ENCODE measurements at places on chromosomes 1 and 21. TPM values are rescaled to one million over a fixed set of nuclear protein-coding genes. Genes with fewer than 3 reads are reported as not detected.
A peak's percentile ranks its signal among the peaks of the same experiment; 100 is the strongest.

GRCh38 chr1:154514066-154514553 lies 11.9 kb upstream of the SHE start:
- no peaks in the 10 kb centered on the region for H3K4me1 ChIP-seq
- no peak overlapping the region for H3K4me3 ChIP-seq
- H3K36me3 ChIP-seq: no peaks in the 10 kb centered on the region
- peaks cover 37% of the 10 kb centered on the region for H3K27me3 ChIP-seq
- DNase-seq: no peak

DNA sequence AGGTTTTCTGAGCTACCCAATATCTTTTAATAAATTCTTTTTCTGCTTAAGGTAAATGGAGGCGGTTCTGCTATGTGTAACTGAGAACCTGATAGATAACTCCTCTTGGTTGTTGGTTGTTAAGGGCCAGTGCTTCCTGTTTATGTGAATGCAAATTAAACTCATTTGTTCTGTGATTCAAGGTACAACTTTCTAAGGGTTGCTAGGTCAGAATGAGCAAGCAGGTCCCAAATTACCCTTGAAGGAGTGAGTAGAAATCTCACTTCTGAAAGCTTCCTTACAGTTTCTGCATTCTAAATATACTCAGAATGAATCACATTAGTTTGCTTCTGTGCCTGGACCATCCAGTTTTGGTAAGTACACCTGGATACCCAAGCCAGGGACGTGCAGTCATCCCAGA lies 15.5 kb upstream of the FAM78B start:
- no peaks in the 10 kb centered on the region for H3K36me3 ChIP-seq
- peaks cover 8% of the 10 kb centered on the region for H3K27me3 ChIP-seq
- H3K27ac ChIP-seq: no peak overlapping the region
- no peaks in the 10 kb centered on the region for H3K4me1 ChIP-seq
- DNase-seq: no peak

- H3K36me3 ChIP-seq: peaks cover 4% of the 10 kb centered on the region
- peaks cover 51% of the 10 kb centered on the region for H3K4me1 ChIP-seq
- H3K4me3 ChIP-seq: no peak overlapping the region
- no peaks in the 10 kb centered on the region for H3K27me3 ChIP-seq
- no peak for DNase-seq
- no peak overlapping the region for H3K27ac ChIP-seq
Measured at GRCh38 chr1:161198194-161198896, 509 bp downstream of the ADAMTS4 start.

DNA sequence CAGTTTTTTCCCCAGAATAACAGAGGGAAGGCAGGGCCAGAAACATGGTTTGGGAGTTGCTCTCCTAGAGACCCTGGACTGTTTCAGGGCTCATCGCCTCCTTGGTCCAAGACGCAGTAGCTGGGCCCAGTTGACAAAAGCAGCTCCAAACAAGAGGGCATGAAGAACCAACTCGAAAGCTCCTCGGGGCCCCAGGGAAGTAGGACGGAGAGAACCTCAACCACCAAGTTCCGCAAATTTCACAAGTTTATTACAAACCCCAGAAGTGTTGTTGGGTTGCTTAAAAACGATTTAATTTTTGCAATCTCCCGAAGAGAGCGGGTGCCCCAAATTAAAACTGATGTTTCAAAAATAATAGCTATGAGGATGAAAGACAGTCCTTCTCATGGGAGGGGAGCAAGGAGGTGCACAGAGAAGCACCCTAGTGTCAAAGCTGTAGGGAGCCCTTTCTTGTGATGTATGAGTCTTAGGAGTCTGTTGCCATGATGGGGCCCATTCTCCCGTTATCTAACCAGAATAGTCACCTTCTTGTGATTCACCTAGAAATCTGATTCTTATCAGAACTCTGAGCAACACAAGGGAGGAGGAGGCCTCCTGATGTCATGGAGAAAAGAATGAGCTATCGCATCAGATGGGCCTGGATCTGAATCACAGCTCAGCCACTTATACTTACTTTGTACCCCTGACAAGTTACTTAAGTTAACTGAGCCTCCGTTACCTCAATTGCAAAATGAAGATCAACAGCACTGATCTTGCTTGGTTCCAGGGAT lies 165.7 kb upstream of the IRF2BP2 start:
- no peak overlapping the region for H3K4me3 ChIP-seq
- H3K27ac ChIP-seq: no peak overlapping the region
- DNase-seq: peak; percentile 62
- H3K27me3 ChIP-seq: no peaks in the 10 kb centered on the region
- H3K4me1 ChIP-seq: peaks cover 24% of the 10 kb centered on the region
- H3K36me3 ChIP-seq: peaks cover 11% of the 10 kb centered on the region

GRCh38 chr1:94595658-94596057 lies 54.1 kb upstream of the F3 start:
- H3K36me3 ChIP-seq: no peaks in the 10 kb centered on the region
- H3K27ac ChIP-seq: no peak overlapping the region
- peaks cover 5% of the 10 kb centered on the region for H3K27me3 ChIP-seq
- no peak for DNase-seq
- H3K4me1 ChIP-seq: no peaks in the 10 kb centered on the region

- H3K27me3 ChIP-seq: no peaks in the 10 kb centered on the region
- no peak overlapping the region for H3K4me3 ChIP-seq
Measured at GRCh38 chr1:183699616-183700160, 46.6 kb upstream of the APOBEC4 start.

Gene PLK3
- total RNA-seq: 205 TPM

Gene DRAXIN
- not detected for total RNA-seq

Gene FAM229A
- total RNA-seq: 4.2 TPM

Gene AGBL4
- total RNA-seq: not detected

GRCh38 chr1:195306281-195306680 lies 1302.0 kb downstream of the KCNT2 start:
- no peak overlapping the region for H3K27ac ChIP-seq
- no peak for DNase-seq
- H3K4me1 ChIP-seq: no peaks in the 10 kb centered on the region

Gene S100A7
- total RNA-seq: not detected

Gene THEM5
- total RNA-seq: not detected

DNA sequence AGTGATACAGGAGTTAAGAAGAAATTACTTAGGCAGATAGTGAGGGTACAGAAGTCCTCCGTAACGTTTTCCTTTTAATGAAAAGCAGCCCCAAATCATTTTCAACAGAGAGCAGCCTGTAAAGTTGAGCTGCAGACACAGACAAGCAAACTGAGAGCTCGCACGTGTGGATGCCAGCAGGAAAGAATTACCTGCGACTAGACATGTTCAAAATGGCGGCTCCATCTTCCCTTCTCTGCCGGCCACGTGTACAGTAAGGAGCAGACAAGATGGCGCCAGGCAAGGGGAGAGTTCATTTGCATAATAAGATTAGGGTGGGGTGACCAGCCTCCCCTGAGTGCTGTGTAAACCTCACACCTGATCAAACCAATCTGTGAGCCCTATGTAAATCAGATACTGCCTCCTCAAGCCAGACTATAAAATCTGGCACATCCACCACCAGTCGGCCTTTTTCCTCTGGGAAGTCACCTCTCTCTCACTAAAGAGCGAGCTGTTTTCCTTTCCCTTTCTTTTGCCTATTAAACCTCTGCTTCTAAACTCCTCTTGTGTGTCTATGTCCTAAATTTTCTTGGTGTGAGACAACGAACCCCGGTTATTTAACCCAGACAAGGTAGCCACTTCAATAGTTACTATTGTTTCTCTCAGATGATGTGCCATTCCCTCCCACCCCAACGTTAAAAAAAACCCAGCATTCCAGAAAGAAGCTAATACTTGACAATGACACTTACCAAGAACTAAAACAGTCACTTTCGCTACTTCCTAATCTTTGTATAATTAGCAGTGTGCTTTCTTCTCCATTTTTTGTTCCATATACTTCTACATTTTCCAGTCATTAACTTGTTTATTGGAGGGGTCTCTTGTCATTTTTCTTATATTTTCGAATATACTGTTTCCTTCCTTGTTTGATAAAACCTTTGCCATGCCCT lies 27.4 kb downstream of the DUSP10 start:
- H3K4me1 ChIP-seq: peaks cover 70% of the 10 kb centered on the region
- no peaks in the 10 kb centered on the region for H3K27me3 ChIP-seq
- peaks cover 39% of the 10 kb centered on the region for H3K36me3 ChIP-seq
- no peak for DNase-seq
- peak overlapping the region; percentile 16 for H3K4me3 ChIP-seq

Gene S100A1
- not detected for total RNA-seq

DNA sequence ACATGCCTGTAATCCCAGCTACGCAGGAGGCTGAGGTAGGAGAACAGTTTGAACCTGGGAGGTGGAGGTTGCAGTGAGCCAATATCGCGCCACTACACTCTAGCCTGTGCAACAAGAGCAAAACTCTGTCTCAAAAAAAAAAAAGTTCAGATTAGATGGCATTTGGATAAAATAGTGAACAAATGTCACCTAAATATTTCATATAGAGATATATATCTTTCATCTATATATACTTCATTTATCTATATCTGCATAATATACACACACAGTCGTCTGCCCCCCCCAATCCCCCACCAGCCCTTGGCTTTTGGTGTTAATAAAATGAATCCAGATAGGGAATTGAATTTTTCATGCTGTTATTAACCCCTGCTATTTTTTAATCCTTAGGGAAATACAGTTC lies 5.0 kb downstream of the PPP1R15B start:
- no peaks in the 10 kb centered on the region for H3K27me3 ChIP-seq
- no peak overlapping the region for H3K27ac ChIP-seq
- peaks cover 13% of the 10 kb centered on the region for H3K4me1 ChIP-seq

- H3K4me3 ChIP-seq: no peak overlapping the region
- no peaks in the 10 kb centered on the region for H3K27me3 ChIP-seq
- H3K36me3 ChIP-seq: no peaks in the 10 kb centered on the region
- H3K27ac ChIP-seq: no peak overlapping the region
Measured at GRCh38 chr1:184643661-184644060, 111.0 kb downstream of the EDEM3 start.

- H3K27me3 ChIP-seq: peaks cover under 1% of the 10 kb centered on the region
- no peaks in the 10 kb centered on the region for H3K36me3 ChIP-seq
- no peak overlapping the region for H3K27ac ChIP-seq
- DNase-seq: no peak
- no peak overlapping the region for H3K4me3 ChIP-seq
Measured at GRCh38 chr1:68057564-68057963, 7.1 kb upstream of the DIRAS3 start.

DNA sequence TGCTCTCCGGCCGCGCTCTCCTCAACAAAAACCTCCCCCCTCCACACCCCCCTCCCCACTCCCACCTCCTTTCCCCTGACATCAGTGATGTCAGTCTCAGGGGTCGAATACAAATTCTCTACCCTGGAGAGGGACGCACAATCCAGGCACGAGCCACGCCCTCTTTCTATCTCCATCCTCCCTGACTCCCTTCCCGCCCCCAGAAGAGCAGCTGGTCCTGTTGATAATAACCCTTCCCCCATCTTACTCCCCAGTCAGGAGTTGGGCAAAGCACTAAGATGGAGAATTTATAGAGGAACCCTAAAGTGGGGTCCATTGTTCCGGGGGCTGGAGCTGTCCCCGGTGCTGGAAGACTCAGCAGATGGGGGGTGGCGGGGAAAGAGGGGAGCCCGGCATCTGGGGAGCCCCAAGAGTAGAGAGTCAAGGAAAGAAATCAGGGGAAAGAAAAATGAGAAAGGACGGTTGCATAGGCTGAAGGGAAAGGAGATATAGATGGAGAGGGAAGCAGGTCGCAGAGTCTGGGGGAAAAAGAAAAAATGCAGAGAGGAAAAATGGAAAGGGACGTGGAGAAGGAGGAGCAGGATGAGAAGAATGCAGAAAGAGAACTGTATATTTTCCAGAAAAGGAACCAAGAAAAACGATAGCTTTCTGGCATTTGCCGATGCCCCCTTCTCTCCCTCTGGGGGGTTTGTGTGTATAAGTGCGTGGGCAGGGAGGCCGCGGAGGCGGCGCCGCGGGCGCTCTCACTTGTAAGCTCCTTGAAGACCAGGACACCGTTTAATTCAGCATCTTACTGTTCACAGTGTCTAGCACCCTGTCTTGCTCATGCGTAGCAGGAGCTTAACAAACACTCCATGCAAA lies at the start of gene CELF3:
Gene CELF3 (minus strand): TSS at position 33 of the 861 bp plus-strand sequence. CDS start 783 bp downstream, outside the sequence.
- H3K36me3 ChIP-seq: no peaks in the 10 kb centered on the region
- H3K4me3 ChIP-seq: peak within 1 kb of the TSS; percentile 26
- H3K27me3 ChIP-seq: peaks cover 73% of the 10 kb centered on the region

DNA sequence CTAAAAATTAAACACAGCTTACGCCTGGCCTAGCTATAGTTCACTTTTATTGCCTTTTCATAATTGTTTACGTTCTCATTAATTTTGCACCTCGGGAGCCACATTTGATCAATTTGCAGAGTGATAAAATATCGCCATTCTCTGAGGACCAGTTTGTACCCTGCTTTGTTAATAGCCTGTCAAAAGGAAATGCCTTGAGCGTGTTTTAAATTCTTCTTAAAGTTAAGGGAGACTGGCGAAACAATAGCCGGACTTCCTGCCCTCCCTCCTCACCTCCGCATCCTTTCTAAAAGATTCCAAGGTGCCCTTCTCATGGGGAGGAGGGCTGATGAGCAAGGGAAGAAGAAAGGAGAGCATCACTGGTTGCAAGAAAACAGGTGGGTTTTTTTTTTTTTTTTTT lies 271.6 kb downstream of the KCNJ6 start:
- no peak for DNase-seq
- no peak overlapping the region for H3K27ac ChIP-seq
- H3K4me3 ChIP-seq: no peak overlapping the region
- peaks cover 19% of the 10 kb centered on the region for H3K27me3 ChIP-seq

GRCh38 chr21:28436286-28436932 lies 556.3 kb downstream of the LTN1 start:
- no peak overlapping the region for H3K4me3 ChIP-seq
- no peaks in the 10 kb centered on the region for H3K4me1 ChIP-seq
- DNase-seq: no peak
- no peaks in the 10 kb centered on the region for H3K27me3 ChIP-seq

Gene CASQ2
- total RNA-seq: not detected

GRCh38 chr1:55512466-55512865 lies 297.3 kb upstream of the USP24 start:
- DNase-seq: no peak
- H3K27ac ChIP-seq: no peak overlapping the region
- H3K4me3 ChIP-seq: no peak overlapping the region
- no peaks in the 10 kb centered on the region for H3K36me3 ChIP-seq
- peaks cover 2% of the 10 kb centered on the region for H3K27me3 ChIP-seq

Gene TDRD10
- total RNA-seq: not detected

GRCh38 chr1:209622841-209623829 lies 29.1 kb downstream of the LAMB3 start:
- peaks cover 3% of the 10 kb centered on the region for H3K4me1 ChIP-seq
- no peaks in the 10 kb centered on the region for H3K27me3 ChIP-seq
- H3K36me3 ChIP-seq: peaks cover 3% of the 10 kb centered on the region
- DNase-seq: no peak
- H3K27ac ChIP-seq: no peak overlapping the region

Gene SGIP1
- total RNA-seq: not detected

GRCh38 chr1:169466259-169467230 lies 19.2 kb downstream of the SLC19A2 start:
- peaks cover 15% of the 10 kb centered on the region for H3K36me3 ChIP-seq
- no peak overlapping the region for H3K4me3 ChIP-seq
- peaks cover 5% of the 10 kb centered on the region for H3K4me1 ChIP-seq
- no peak overlapping the region for H3K27ac ChIP-seq

Measured in activated CD4-positive, alpha-beta T cell treated with anti-CD3 and anti-CD28 coated beads, Interleukin-2, amount 10 ng/mL, durations not matched to agents 24 days and 14 days (primary cell).